SK-N-SH (cell line): ENCODE measurements at places on chromosomes 3 and 15. TPM values are rescaled to one million over a fixed set of nuclear protein-coding genes. Genes with fewer than 3 reads are reported as not detected.

DNA sequence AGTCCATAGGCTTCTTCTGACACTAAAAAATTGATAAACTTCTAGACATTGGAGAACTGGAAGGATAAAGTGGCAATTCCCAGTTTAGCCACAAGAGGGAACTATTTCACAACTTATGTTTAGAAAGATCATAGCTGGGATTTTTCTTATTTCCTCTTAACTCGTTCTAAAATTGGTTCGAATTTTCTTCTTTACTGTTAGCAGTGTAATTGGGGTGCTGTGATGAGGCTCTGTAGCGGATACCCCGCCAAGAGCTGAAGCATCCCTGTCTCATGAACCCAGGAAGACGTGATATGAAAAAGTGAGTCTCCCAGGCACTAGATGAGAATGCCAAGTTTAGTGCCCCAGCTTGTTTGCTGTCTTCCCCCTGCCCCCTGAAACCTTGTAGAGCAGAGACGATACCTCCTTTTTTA is 85.1 kb downstream of the PDCD6IP start:
- no peaks in the 10 kb centered on the region for H3K36me3 ChIP-seq
- H3K4me1 ChIP-seq, result no peaks in the 10 kb centered on the region; the same call in 1 of the 2 replicates
- DNase-seq, result peak; percentile 32
- H3K27me3 ChIP-seq, result no peaks in the 10 kb centered on the region

Gene DPPA2
- polyA plus RNA-seq, result not detected in 2 replicates

GRCh38 chr3:126346466-126346865 is 10.7 kb downstream of the KLF15 start:
- H3K36me3 ChIP-seq, result no peaks in the 10 kb centered on the region
- H3K4me1 ChIP-seq, result peaks cover 2% of the 10 kb centered on the region; the same call in 1 of the 2 replicates
- H3K27ac ChIP-seq, result no peak overlapping the region
- no peak overlapping the region for H3K4me3 ChIP-seq
- no peaks in the 10 kb centered on the region for H3K27me3 ChIP-seq
- no peak for DNase-seq

Gene C2CD4A
- not detected in 2 replicates for polyA plus RNA-seq

DNA sequence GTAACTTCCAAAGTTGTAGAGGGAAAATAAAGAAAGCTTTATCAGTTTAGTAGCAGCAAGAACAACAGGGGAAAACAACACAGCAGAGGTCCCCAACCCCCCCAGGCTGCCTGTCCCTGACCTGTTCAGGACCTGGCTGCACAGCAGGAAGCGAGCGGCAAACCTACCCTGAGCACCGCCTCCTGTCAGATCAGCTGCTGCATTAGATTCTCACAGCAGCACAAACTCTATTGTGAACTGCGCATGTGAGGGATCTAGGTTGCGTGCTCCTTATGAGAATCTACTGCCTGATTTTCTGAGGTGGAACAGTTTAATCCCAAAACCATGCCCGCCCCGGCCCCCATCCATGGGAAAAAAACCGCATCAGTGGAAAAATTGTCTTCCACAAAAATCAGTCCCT is 40.3 kb downstream of the USP50 start:
- H3K36me3 ChIP-seq, result peaks cover 23% of the 10 kb centered on the region
- H3K4me3 ChIP-seq, result no peak overlapping the region
- DNase-seq, result no peak
- no peak overlapping the region for H3K27ac ChIP-seq
- no peaks in the 10 kb centered on the region for H3K4me1 ChIP-seq

Gene TIGIT
- polyA plus RNA-seq, result not detected in 2 replicates

DNA sequence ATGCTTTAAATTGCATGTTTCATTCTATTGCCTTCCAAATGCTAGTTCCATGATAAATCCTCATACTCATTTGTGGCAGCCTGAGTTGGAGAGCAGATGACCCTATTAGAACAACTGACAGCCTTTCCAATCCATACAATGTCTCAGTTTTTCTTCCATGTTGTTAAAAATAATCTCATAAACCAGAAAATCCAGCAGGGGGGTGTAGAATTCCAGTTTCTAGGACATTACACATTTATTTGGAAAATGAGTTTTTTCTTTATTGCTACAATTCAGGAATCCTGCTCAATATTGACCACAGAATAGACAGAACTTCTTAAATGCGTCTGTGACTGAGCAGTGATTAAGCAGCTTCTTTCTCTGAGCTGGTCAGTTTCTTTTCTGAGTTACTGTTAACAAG is 174.2 kb upstream of the ATP10A start:
- no peaks in the 10 kb centered on the region for H3K4me1 ChIP-seq
- no peak for DNase-seq
- no peaks in the 10 kb centered on the region for H3K27me3 ChIP-seq
- no peak overlapping the region for H3K4me3 ChIP-seq

- H3K27me3 ChIP-seq, result no peaks in the 10 kb centered on the region
- no peak overlapping the region for H3K27ac ChIP-seq
- no peaks in the 10 kb centered on the region for H3K4me1 ChIP-seq
- DNase-seq, result no peak
- no peak overlapping the region for H3K4me3 ChIP-seq
Observed at GRCh38 chr15:77706482-77707244, 74.0 kb upstream of the LINGO1 start.

Gene POPDC2
- polyA plus RNA-seq, result 19.9 and 38.8 TPM in 2 replicates

Gene ZNF502
- polyA plus RNA-seq, result 2.1 and 3.2 TPM in 2 replicates

Gene B3GALNT1
- 0.15 and 0.32 TPM in 2 replicates for polyA plus RNA-seq

DNA sequence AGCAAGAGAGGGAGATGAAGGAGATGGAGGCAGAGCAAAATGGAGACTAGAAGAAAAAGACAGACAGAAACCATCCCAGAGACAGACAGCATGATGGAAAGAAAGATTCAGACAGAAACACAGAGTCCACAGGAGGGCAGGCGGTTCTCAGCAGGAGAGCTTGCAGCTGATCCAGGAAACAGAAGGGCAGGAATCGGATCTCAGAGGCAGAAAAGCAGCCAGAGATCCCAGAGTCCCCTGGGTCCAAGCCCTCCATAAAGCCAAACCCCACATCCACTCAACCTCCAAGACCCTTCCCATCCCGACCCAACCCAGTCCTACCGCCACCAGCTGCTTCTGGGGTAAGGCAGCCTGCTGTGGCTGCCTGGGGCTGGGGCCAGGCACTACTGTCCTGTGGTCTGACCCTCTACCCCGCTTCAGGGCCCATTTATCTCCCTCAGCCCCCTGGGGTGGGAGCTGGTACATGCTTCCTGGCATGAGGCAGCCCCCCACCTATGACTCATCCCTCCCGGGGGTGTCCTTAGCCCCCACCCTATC is at the start of gene UCN2:
Gene UCN2, minus strand, starts transcription at position 400 of the 537 bp plus-strand sequence. CDS start 657 bp downstream, outside the sequence.
- peaks cover 49% of the 10 kb centered on the region for H3K4me1 ChIP-seq
- DNase-seq, result no peak
- no peaks in the 10 kb centered on the region for H3K27me3 ChIP-seq
- H3K27ac ChIP-seq, result peak within 1 kb of the TSS; percentile 83; the same call in 1 of the 2 replicates
- no peaks in the 10 kb centered on the region for H3K36me3 ChIP-seq
- H3K4me3 ChIP-seq, result no peak within 1 kb of the TSS

- no peak for DNase-seq
- no peak overlapping the region for H3K4me3 ChIP-seq
- H3K27ac ChIP-seq, result no peak overlapping the region
- H3K4me1 ChIP-seq, result peaks cover 3% of the 10 kb centered on the region; the same call in 1 of the 2 replicates
Observed at GRCh38 chr15:74642348-74642733, 26.7 kb downstream of the CLK3 start.

DNA sequence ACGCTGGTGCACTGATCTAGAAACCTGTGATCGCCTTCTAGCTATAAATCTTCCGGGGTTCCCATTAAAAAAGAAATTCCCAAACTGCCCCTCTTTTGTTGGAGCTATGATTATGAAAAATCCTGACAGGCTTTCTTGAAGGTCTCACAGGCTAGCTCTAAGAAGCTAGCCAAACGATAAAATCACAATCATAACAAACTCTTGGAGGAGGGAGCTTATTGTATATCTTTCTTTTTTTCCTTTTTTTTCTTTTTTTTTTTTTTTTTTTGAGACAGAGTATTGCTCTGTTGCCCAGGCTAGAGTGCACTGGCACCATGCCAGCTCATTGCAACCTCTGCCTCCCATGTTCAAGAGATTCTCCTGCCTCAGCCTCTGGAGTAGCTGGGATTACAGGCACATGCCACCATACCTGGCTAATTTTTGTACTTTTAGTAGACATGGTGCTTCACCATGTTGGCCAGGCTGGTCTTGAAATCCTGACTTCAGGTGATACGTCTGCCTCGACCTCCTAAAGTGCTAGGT is 72.0 kb downstream of the MYO1E start:
- peaks cover 42% of the 10 kb centered on the region for H3K4me1 ChIP-seq
- H3K27ac ChIP-seq, result no peak overlapping the region
- H3K4me3 ChIP-seq, result no peak overlapping the region
- no peak for DNase-seq

DNA sequence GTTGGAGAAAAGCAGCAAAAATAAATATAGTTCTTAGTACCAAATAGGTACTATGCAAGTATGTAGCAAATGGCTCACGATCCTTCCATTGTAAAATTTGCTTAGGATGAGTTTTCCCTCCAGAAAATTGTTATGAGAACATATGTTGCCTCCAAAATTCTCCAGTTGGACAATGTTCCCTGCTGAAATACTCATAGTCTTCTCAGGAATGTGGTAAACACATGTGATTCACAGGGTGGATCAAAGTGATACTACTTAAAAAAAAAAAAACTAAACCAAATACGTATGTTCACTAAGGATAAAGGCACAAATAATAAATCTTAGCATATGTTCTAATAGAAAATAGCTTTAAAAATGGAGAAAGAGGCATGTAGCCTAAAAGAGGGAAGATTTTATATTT is 84.3 kb upstream of the ZNF385D start:
- H3K4me3 ChIP-seq, result no peak overlapping the region

Gene CCR5
- not detected in 2 replicates for polyA plus RNA-seq

DNA sequence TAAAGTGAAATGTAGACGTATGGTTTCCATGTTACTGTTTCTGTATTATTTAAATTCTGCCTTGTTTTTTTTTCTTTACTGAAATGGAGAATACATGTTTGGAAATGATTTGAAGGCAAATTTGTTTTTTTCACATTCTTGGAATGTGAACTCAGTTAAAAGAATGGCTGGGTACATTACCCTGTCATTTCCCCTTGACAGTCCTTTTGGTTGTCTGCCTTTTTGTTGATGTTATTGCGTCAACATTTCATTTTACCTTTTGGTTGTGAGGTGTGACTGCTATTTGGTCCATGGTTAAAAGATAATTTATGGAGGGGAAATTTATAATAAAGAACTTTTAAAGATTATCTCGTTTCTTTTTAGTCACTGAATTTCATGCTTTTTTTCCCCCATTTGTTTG is 3.2 kb upstream of the GPR171 start:
- H3K4me1 ChIP-seq, result no peaks in the 10 kb centered on the region; the same call in 1 of the 2 replicates
- no peaks in the 10 kb centered on the region for H3K27me3 ChIP-seq
- no peak for DNase-seq
- H3K36me3 ChIP-seq, result no peaks in the 10 kb centered on the region

- H3K27me3 ChIP-seq, result no peaks in the 10 kb centered on the region
- H3K36me3 ChIP-seq, result no peaks in the 10 kb centered on the region
- no peak overlapping the region for H3K4me3 ChIP-seq
- DNase-seq, result no peak
- peaks cover 2% of the 10 kb centered on the region; the same call in 1 of the 2 replicates for H3K4me1 ChIP-seq
Observed at GRCh38 chr3:66604481-66604880, 103.7 kb upstream of the LRIG1 start.

Gene CLEC3B
- polyA plus RNA-seq, result 0.16 and 0.46 TPM in 2 replicates

Gene ZNF774
- polyA plus RNA-seq, result 1.6 and 1.8 TPM in 2 replicates

GRCh38 chr15:55168350-55168974 is 28.3 kb downstream of the RSL24D1 start:
- no peaks in the 10 kb centered on the region for H3K36me3 ChIP-seq
- H3K4me3 ChIP-seq, result no peak overlapping the region
- no peak overlapping the region for H3K27ac ChIP-seq
- DNase-seq, result peak; percentile 59
- H3K4me1 ChIP-seq, result no peaks in the 10 kb centered on the region
- no peaks in the 10 kb centered on the region for H3K27me3 ChIP-seq

Gene NCK1
- 16.2 and 17.5 TPM in 2 replicates for polyA plus RNA-seq

DNA sequence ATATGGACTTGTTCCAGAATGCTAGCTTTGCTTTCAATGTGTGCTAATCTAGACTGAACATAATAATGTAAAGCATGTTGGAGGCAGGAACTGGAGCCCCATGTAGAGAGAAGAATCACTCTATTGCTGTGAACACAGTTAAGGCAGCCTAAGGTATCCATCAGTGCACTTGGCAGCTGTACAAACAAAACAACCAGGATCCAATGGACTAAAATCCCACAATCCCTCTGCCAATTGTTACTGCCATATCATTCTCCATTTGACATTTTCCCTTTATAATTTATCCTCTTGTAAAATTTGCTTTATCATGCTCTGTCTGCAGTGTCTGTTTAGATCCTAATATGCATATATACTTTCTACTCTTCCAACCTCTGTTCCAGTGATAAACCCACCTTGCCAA is 756.8 kb upstream of the LMCD1 start:
- no peak overlapping the region for H3K4me3 ChIP-seq
- no peak for DNase-seq
- H3K27ac ChIP-seq, result no peak overlapping the region
- H3K27me3 ChIP-seq, result no peaks in the 10 kb centered on the region
- no peaks in the 10 kb centered on the region for H3K4me1 ChIP-seq

Gene UBA5
- 33.0 and 38.3 TPM in 2 replicates for polyA plus RNA-seq

Gene SENP7
- 2.7 and 4.5 TPM in 2 replicates for polyA plus RNA-seq

- no peaks in the 10 kb centered on the region for H3K4me1 ChIP-seq
- DNase-seq, result no peak
- no peak overlapping the region for H3K27ac ChIP-seq
Observed at GRCh38 chr3:20736287-20736852, 550.4 kb upstream of the SGO1 start.

DNA sequence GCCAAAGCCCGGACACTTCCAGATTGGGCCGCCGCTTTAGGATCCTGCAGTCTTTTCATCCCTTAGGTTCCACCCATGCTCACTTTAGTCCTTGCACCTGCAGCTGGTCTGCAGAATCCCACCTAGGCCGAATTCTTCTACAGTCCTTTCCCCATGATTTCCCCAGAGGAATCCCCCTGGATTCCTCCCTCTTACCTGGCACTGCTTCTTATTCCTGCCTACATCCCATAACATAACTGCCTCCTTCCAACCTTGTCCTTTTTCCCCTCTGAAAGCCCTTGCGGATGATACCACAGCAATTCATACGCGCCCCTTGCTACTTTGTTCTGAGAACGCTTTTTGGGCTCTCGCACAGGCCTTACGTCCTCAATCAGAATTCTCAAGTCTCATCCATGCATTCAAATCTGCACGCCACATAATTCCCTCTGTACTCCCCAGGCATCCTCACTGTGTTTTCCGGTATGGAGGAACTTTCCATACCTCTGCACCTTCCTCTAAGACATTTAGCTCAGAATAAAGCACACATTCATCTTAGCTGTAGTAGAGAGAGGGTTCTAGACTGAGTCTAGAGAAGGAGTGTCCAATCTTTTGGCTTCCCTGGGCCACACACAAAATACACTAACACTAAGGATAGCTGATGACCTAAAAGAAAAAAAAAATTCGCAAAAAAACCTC is 619 bp downstream of the EIF2AK4 start:
- H3K27me3 ChIP-seq, result no peaks in the 10 kb centered on the region
- H3K36me3 ChIP-seq, result peaks cover 30% of the 10 kb centered on the region
- H3K27ac ChIP-seq, result peak overlapping the region; percentile 98
- H3K4me3 ChIP-seq, result peak overlapping the region; percentile 88
- DNase-seq, result peak; percentile 15

- no peak overlapping the region for H3K27ac ChIP-seq
- H3K36me3 ChIP-seq, result no peaks in the 10 kb centered on the region
- H3K4me3 ChIP-seq, result no peak overlapping the region
- H3K27me3 ChIP-seq, result no peaks in the 10 kb centered on the region
Observed at GRCh38 chr3:121943431-121943830, 49.2 kb downstream of the SLC15A2 start.

Gene NEIL1
- 11.4 and 12.0 TPM in 2 replicates for polyA plus RNA-seq
